ENCODE measurements at places on chromosomes 3 and 15.

DNA sequence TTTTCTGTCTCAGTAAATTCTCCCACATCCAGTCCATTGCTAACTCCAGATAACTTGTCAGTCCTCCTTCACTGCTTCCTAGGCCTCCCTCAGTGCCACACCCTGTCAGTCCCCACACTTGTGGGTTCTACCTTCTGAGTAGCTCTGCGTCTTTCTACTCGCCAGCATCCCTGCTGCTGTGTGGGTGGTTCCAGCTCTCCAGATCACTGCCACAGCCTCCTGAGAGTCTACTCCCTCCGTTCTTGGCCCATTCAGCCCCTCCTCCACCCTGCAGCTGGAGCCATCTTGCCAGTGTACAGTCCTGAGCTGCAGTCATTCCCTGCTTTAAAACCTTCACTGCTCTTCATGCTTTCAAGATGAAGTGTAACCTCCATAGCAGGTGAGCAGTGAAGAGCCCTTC, 45.3 kb downstream of the MAP2K5 start:
- DNase-seq, result no peak

GRCh38 chr3:163785693-163786092, 1292.6 kb downstream of the SI start:
- no peak for DNase-seq

GRCh38 chr3:75042941-75043340, 428.5 kb upstream of the CNTN3 start:
- no peak for DNase-seq

GRCh38 chr3:59540241-59540640, 490.4 kb upstream of the CFAP20DC start:
- DNase-seq, result no peak

DNA sequence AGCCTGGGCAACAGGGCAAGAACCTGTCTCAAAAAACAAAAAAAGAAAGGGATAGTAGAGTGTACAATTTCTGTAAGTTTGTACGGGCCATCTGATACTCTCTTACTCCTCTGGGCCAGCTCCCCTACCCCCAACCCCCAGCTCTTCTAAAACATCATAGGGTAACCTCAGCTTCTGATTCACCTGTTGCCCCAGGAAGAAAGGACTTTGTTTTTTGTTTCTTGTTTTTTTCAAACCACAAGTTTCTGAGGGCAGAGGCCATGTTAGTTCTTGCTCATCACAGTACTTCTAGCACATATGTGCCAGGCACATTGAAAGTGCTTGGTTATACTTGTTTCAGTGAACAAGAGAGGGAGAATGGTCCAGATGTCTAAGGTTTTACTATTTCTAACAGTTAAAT, 20.2 kb downstream of the ATOSA start:
- DNase-seq, result no peak

GRCh38 chr15:56187665-56188064, 56.0 kb downstream of the RFX7 start:
- no peak for DNase-seq

DNA sequence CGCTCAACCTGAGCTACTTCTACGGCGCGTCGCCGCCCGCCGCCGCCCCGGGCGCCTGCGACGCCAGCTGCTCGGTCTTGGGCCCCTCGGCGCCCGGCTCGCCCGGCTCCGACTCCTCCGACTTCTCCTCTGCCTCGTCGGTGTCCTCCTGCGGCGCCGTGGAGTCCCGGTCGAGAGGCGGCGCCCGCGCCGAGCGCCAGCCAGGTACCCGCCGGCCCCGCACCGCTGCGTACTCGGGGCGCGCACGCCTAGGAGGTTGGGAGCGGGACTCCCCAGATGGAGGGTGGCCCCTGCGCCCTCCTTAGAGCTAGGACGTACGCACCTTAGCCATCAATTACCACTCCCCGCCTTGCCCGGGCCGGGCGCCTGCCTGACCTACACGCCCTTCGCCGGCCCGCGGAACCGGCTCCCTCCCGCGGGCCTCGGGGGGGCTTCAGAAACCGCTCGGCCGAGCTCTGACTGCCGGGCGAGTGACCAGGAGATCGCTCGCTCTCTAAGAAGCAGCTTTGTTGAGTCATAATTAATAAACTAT, 466 bp downstream of the NFKBIZ start:
- no peak for DNase-seq

- DNase-seq, result no peak
Observed at GRCh38 chr3:24857945-24858344, 363.3 kb upstream of the THRB start.

- DNase-seq, result no peak
Observed at GRCh38 chr15:20358779-20359414, 182.7 kb downstream of the GOLGA6L6 start.

DNA sequence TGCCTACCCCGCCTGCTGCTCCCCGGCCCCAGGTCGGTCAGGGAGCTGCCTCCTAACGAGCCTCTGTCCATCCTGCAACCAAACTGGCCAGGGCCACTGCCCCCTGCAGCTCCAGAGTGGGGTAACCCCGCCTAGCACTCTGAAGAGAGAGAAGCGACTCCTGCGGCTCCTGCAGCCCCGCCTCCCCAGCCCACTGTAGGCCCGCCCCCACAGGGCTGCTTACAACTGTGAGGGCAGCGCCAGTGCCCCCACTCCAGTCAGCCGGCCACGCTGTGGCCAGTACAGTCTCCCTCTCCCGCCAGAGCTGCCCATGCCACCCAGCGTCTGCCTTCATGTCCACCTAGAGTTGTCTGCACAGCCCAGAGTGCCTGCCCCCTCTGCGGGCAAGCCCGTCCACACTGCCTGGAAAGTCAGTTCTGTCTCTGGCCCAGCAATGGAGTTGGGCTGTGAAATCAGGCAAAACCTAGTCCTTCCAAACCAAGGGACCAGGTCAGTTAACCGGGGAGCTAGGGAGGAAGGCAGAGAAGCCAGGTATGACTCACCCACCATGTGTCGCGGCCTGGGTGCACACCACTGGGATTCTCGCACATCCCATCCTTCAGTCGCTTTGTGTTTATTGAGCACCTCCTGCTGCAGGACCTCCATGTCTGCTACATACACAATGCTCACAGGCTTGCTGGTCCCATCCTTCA, 2.4 kb downstream of the UCN2 start:
- DNase-seq, result no peak

DNA sequence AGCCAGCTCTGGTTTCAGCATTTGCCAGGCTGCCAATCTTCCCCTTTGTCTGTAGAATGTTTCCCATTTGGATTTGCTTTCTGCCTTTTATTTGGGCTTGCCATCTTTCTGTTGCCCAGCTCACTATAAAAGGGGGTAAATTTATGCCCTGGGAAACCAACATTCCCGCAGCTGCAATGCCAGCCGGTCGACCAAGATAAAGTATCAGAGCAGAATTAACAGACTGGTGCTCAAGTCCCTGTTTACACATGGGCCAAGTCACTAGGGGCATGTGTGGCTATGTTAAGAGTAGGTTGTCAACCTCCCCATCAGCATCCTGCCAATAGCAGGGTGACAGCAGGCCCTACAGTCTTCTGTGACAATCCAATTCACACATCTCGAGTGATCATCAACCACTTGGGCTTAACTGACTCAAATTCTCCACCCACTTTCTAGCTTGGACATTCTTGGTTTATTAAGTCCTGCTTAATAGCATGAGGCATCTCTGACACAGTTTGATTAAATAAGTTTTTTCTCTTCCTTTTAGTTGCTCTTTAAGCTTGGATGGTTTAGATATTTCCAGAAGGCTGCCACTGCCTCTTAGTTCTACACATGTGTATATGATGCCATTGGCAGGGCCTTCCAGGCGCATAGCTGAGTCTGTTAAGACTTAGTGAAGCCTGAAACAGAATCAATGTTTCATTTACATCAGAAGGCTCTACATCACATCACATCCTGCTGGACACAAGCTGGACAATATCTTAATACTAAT, 24.1 kb upstream of the VEPH1 start:
- DNase-seq, result no peak

DNA sequence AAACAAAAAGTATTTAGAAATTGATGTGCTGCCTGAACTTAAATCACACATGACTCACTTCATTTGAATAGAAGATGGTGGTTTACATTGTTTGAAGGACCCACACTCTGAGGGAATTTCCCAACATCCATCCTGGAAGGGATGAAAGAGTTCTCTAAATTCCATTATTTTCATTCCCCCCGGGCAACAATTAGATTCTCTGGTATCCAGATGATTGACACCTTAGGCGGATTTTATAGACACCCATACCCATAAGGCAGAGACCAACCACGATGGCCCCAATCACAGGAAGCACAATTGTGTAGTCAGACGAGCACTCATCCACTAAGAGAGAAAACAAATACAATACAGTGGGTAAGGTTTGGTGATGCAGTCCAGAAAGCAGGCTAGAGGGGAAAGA, 24.6 kb upstream of the MCCC1 start:
- DNase-seq, result no peak

DNA sequence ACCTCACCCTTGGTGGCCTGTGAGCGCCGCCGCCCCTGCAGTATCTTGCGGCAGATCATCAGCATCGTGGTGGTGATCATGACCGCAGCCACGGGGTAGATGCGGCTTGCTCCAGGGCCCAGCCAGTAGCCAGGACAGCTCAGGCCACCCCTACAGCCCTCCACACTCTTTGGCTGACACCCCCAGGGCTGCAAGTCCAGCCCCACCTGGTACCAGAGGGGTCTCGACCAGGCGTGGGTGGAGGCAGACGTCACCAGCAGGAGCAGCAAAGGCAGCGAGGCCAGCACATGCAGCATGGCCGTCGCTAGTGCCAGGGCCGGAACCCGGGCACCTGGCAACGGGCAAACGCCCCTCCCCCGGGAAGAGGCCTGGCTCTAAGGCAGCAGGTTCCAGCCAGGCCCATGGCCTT, at the start of gene TMEM89:
Gene TMEM89, minus strand, starts transcription at position 309 of the 409 bp plus-strand sequence. Its CDS starts 13 bp downstream, at position 296.
- DNase-seq, result no peak

Data from fibroblast of skin of left quadriceps (primary cell).